ENCODE measurements at places on chromosomes 7 and 10.

- DNase-seq = no peak
Observed at GRCh38 chr10:101831169-101831811, 12.3 kb downstream of the KCNIP2 start.

- DNase-seq = no peak
Observed at GRCh38 chr10:29276251-29276850, 12.5 kb upstream of the LYZL1 start.

DNA sequence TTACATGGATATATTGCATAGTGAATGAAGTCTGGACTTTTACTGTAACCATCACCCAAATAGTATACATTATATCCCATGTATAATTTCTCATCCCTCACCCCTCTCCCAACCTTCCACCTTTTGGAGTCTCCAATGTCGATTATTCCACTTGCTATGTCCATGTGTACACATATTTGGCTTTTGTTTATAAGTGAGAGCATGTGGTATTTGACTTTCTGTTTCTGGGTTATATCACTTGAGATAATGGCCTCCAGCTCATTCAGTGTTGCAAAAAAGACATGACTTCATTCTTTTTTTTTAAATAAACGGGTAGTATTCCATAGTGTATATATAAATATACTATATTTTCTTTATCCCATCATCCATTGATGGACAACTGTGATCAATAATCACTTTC lies 288.6 kb upstream of the BMPER start:
- no peak for DNase-seq

- no peak for DNase-seq
Observed at GRCh38 chr7:114084472-114085312, 165.9 kb upstream of the PPP1R3A start.

GRCh38 chr10:5662708-5663579 lies 3.5 kb downstream of the ASB13 start:
- DNase-seq = no peak

GRCh38 chr10:97850446-97850845 lies 803 bp downstream of the GOLGA7B start:
- no peak for DNase-seq

DNA sequence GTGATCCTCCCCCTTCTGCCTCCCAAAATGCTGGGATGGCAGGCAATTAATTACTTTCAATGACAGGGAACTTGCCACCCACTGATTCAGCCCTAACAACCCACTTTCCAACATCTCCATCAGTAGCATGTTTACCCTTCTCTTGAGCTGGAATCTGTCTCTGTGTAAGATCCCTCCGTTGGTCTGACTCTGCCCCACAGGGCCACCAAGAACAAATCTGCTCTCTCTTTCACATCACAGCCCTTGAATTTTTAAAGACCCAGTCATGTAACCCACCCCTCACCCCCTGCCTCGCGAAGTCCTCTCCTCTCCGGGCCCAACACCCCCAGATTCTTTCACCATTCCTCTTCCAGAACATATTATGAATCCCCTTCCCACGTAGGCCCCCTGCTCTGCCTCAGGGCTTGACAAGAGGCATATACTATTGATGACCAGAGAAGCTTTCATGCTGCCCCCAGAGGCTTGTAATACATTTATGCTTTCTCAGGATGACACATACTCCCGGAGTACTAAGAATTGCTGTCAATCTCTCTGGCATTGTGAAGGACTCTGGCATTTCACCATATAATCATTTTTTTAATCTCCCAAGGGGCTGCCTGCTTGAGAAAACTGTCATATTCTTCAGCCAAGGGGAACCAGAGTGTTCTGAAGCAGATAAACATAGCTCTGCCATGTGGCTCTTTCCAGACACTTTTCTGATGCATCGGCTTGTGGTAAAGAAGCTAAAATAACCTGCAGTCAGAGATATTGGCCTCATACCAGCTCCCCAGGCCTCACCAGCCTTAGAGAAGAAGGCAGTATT lies 179.2 kb upstream of the AUTS2 start:
- DNase-seq = no peak

DNA sequence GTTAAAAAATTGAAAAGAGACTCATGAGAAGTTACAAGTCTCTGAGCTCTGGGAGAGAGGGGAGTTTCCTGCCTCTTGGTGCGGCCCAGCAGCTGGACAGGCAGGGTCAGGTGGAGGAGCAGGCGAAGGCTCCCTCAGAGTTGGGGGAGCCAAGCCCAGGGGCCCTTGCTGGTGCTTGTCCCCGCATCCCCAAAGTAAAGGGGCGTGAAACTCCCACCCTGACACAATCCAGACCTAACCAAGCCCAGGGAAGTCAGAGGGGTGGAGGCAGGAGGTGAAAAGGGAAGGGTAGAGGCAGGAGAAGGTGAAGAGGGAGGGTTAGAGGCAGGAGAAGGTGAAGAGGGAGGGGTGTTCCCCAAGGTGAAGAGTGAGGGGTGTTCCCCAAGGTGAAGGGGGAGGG lies 322.8 kb downstream of the GLRX3 start:
- DNase-seq = no peak

DNA sequence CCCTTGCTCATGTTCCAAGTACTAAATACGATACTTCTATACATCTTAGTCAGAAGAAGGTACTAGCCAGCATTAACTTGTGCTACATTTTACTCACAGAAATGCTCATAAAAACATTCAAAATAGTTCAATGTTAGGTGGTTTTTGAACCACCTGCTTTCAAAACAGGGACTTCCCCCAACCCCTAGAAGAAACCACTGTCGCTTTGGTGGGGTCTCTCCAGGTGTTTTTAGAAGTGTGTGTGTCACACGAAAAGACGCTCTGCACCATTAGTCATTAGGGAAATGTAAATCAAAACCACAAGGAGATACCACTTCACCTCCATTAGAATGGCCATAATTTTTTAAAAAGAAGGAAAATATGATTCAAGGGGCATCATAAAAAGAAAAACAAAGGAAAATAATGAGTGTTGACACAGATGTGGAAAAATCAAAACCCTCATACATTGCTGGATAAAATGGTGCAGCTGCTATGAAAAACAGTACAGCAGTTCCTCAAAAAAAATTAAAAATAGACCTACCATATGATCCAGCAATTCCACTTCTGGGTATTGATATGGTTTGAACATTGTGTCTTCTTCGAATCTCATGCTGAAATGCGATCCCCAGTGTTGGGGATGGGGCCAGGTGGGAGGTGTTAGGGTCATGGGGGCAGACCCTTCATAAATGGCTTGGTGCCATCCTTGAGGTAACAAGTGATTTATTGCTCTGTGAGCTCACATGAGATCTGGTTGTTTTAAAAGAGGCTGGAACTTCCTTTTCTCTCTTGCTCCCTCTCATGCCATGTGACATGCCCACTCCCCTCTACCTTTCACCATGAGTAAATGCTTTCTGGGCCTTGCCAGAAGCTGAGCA lies 74.2 kb downstream of the MALSU1 start:
- DNase-seq = peak; percentile 8

DNA sequence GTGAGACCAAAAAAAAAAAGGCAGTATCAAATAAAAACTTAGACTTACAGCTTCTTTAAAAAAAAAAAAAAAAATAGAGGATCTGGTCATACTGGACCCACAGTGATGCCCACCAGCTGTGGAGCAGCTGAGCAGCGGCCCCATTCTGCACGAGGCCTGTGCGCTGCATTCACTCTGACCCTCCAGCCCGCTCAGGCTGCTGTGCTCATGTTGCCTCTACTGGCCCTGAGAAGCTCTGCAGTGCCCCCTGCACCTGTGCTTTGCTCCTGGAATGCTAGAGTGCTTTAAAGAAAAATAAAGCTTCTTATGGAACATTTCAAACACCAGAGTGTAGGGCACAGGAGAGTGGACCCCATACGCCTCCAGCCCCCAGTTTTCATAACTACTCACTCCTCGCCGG lies 33.2 kb downstream of the TMEM120A start:
- no peak for DNase-seq

- no peak for DNase-seq
Observed at GRCh38 chr7:149780636-149781419, 7.4 kb upstream of the ZNF467 start.

GRCh38 chr7:113141803-113142202 lies 23.4 kb upstream of the SMIM30 start:
- no peak for DNase-seq

DNA sequence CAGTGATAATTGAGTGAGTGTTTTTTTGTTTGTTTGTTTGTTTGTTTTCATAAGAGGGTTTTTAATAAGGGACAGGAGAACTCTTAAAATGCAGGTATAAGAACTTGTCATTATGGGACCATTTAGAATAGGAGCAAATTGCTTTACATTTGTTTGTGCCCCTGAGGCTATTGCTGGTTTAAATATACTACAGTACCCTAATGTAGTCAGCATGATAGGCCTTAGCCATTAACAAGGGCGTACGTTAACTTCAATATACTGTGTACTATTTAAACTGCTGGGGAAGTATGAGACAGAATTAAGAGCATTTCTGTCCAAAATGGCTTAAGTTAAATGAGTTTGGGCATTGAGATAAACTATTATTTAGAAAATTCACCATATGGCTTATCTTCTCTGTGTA lies 26.2 kb downstream of the PRKAR2B start:
- no peak for DNase-seq

DNA sequence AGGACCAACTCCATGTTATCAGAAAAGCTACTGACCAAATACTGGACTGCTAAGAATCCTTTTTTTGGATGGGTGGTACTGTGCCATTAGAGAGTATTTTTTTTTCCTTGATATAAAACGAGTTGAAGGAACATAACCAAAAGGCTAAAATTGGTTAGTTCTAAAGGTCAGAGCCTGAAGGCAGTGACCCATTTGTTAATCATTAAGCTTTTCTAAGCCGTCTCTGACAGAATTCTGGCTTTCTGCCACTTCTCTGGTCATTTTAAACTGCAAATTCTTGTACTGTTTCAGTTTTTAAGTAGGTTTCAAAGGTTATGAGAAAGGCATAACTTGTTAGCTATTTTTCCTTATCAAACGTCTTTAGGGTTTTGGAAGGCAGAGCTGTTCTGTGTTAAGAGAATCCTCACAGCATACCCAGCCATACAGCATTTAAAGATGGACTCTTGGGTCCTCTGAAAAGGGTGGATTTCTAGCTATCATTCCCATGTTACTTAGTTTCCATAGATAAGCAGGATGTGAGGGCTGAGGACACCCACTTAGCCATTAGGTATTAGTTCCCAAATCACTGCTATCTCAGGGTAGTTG lies 196.8 kb downstream of the RNLS start:
- DNase-seq = no peak

- no peak for DNase-seq
Observed at GRCh38 chr7:84704380-84704779, 482.5 kb downstream of the SEMA3D start.

DNA sequence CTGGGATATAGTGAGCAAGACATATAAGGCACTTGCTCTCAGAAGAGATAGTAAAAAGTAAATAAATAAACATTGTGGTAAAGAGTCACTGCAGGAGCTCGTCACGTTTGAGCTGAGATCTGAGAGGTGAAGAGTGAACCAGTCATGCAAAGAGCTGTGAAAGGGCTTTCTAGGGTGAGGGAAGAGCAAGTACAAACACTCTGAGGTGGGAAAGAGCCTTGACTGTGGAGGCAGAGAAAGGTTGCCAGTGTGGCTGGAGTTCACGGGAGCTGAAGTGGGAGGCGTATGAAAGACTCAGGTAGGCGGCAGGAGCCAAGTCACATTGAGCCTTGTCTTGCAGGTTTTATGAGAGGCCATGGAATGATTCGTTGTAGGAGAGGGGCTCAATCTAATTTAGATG lies 141.0 kb downstream of the C1GALT1 start:
- no peak for DNase-seq

DNA sequence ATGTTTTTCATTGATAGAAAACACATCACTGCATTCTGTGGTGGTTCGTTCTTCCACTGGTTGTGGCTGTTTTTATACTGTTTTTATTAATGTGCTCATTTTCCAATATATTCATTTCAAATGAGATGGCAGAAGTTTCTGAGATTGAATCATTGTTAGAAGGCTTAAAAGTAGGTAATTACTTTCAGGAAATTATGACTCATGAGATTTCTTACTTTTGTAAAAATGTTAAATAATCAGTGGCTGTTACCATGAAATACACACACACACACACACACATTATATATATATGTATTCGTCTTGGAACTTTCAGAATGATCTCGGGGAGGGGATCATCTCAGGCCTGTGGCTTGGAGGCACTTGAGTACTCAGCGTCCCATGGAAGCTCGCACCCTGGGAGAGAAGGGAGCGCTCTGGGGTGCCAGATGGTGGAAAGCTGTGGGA lies 66.1 kb downstream of the ZMYND11 start:
- DNase-seq = no peak

GRCh38 chr7:148327379-148327778 lies 263.2 kb upstream of the C7orf33 start:
- DNase-seq = no peak

DNA sequence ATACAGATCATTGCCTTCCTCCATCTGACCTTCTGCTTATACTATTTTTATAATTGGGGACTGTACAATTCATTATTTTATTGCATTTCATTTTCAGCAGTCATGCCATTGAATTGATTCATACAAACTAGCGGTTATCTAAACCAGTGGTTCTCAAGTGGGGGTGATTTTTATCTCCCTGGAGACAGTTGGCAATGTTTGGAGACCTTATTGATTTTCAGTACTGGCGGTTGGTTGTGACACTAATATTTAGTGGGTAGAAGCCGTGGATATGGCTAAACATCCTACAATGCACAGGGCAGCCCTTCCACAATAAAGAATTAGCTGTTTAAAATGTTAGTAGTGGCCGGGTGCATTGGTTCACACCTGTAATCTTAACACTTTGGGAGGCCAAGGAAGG lies 765.9 kb downstream of the LRMDA start:
- DNase-seq = no peak

DNA sequence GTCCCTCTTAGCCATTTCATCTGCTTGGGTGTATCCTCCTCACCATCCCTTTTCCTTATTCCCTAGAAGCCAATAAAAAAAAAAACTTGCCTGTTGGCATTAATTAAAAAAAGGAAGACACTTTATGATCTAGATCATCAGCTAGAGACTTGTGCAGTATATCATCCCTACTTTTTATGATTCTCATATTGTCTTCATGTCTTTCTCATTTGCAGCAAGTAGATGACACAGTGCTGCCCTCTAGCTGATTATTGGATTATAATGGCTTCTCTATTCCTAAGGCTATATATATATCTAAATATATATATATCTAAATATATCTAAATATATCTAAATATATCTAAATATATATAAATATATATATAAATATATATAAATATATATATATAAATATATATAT lies 272.4 kb upstream of the LRGUK start:
- DNase-seq = no peak

DNA sequence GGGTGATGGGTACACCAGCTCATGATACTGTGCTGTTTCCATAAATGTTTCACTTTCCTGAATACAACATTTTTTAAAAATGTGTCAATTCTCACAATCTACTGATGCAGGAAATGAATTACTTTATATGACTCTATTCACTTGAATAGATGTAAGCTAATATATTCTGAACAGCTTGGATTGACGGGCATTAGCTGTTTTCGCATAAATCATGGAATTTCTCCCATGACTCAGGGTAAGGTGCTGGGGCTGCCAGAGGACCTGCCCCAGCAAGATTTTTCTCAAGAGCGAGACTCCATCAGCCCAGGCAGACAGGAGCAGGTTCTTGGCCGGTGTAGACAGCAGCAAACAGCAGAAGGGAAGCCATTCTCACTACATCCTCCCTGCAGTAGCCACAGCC lies 107.1 kb downstream of the PFKFB3 start:
- no peak for DNase-seq

GRCh38 chr7:47392241-47392759 lies 189.6 kb downstream of the TNS3 start:
- DNase-seq = no peak

Data from stimulated activated CD8-positive, alpha-beta memory T cell treated with anti-CD3 and anti-CD28 coated beads, Interleukin-2, amount 100 ng/mL, for 1 hour (primary cell).